ENCODE measurements at places on chromosomes 13 and 19.

DNA sequence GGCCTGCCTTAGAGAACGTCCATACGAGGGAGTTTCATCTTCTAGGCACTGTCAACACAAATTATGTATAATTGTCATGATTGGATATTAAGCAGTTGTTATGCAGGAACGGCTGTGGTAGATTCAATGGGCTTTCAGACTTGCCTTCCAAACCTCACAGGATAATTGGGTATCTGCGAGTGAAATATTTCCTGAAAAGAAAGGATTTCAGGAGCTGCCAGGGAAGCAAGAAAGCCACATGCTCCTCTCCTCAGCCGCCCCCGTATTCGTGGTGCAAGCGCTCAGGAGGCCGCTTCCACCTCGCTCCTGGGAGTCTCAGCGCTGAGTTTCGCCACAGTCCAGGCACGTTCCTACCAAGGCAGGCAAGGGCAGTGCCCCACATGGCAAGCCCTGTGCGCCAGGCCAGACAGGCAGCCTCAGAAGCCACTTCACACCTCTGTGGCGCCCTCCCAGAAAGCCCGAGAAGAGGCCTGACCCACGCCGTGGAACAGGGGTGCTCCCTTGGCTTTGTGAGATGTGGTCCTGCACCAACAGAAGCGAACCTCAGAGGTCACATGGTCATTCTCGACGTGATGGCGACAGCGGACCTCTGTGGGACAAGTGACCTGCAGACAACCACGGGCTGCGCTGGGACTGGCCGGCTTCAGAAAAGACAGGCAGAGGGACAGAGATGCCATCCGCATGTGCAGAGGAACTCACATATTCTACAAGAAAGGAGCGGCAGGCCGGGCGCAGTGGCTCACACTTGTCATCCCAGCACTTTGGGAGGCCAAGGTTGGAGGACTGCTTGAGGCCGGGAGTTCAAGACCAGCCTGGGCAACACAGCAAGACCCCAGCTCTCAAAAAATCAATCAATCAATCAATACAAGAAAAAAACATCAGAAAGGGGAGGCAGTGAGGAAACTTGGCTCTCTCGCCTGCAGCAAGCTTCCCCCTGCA is 41.4 kb downstream of the CEBPG start:
- DNase-seq, result no peak

DNA sequence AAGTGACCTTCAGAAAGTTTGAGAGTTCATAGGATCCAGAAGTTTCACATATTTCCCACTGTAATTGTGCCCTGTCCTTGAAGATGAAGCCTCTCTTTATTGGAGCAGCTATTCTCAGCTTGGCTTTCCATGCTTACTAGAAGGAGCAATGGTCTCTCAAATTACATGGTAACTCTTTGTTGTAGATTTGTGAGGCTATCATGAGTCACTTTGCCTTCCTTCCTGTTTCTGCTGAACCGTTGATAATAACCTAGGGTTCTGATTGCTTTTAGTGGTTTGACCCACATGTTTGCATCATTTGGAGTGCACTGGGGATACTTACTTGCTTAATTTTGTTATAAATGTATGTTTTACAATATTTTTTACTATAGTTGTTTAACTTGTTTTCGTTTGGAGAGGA is 772.9 kb upstream of the SLITRK6 start:
- no peak for DNase-seq

GRCh38 chr13:53064731-53065130 is 36.1 kb downstream of the OLFM4 start:
- no peak for DNase-seq

DNA sequence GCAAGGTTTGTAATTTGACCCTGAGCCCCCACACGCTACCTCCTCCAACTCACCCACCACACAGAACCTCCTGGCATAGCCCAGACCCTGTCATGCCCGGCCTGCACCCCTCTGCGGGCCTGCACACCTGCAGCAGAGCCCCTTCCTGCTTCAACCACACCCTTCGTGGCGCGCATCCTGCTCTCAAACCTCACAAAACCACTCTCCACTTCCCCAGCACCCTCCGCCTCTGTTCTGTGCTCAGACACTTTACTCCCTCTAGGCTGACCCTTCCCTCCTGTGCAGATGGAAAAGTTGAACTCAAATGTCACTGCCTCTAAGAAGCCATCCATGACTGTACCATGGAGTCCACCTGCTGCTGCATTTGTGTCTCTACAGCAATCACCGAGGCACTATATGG is 28.5 kb downstream of the FAAP24 start:
- DNase-seq, result peak; percentile 11

DNA sequence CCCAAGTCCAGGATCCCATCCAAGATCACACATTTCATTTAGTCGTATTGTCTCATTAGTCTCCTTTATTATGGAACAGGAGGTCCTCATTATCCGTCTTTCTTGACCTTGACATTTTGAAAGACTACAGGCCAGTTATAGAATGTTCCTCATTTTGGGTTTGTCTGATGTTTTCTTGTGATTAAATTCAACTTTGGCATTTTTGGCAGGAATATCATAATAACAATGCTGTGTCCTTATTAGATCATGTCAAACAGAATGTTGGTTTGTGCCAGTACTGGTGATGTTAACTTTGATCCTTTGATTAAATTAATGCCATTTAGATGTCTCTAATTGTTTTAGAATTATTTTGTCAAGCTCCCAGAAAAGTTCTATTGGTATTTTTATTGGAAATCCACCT is 106.5 kb upstream of the FRY start:
- DNase-seq, result no peak

DNA sequence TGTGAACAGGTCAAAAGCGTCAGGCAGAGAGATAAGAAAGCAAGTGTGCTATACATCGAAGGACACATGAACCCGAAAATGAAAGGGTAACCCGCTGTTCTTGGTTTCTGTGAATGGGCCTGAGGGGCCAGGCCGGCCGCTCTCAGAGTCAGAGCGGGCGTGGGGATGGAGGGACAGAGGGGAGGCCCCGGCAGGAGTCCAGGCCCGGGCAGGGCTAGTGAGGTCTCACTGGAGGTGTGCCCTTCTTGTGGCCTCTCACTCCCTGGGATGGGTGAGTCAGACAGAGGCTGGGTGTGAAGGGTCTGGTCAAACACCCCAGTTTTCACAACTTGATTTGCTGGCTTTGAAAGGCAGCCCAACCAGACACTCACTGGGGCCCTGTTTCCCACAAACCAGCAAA is 17.4 kb upstream of the NDUFS7 start:
- DNase-seq, result no peak

- DNase-seq, result no peak
Measured at GRCh38 chr13:96994017-96994857, at the start of gene OXGR1. Gene OXGR1 (minus strand): TSS chr13:96994476. CDS start chr13:96987759, 6,717 bp downstream.

DNA sequence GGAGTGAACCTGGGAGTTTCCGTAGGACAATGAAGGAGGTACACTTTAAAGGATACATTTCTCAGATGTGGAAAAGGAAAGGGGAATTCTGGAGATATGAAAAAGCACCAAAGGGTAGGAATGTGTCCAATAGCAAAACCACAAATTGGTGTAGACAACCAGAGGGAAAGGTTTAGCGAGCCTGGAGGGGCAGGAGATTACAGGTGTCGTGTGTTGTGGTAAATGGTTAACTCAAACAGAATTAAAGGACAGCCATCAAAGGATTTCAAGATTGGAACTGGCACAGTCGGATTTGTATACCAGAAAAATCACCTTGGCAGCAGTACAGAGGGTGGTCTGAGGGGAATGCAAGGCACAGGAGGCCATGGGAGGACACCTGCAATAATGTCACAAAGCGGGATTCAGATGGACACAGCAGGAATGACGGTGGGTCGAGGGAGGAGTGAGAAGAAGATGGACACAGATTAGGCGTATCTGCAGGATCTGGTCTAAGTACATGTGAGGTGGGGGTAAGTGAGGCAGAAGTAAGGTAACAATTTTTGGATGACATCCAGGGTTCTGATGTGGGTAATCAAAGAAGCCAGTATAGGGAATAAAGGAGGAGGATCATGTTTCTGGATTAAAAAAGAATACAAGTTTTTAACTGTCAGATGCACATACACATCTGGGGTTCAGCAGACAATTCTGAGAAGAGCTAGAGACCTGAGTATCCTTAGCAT is 361.6 kb downstream of the KLF12 start:
- DNase-seq, result no peak

GRCh38 chr13:77358001-77358400 is 31.1 kb upstream of the MYCBP2 start:
- no peak for DNase-seq

DNA sequence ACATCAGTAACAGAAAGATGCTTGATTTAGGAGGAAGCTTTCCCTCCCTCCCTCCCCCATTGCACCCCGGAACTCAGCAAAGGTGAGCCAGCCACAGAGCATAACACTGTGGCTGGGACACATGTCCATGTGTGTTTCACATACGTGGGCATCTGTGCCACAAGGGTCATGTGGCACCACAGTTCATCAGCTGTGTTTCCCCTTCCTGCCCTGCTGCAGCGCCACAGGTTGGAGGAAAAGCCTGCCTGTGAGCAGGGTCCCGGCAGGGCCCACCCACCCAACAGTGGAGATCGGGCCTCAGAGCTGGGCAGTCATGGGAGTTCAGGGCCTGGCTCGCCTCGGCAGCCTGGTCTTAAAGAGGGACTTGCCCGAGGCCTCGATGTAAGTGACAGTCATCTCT is 2.8 kb downstream of the ACP5 start:
- DNase-seq, result no peak

- peak; percentile 23 for DNase-seq
Measured at GRCh38 chr19:18098891-18099622, 1.5 kb downstream of the MAST3 start.

DNA sequence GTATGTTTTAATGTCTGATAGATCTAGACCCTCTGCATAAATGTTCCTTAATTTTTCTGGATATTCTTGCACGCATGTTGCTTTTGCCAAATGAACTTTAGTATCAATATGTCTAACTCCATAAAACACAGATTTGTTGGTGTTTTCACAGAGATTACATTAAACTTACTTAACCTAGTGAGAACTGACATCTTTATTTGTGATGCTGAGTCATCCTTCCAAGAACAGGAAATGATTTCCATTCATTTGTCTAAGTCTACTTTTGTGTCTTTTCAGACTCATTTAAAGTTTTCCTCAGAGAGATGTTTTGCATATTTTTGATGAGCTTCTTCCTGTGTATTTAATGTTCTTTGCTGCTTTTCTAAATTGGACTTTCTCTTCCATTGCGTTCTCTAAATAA is 184.0 kb downstream of the SLC7A1 start:
- DNase-seq, result no peak

DNA sequence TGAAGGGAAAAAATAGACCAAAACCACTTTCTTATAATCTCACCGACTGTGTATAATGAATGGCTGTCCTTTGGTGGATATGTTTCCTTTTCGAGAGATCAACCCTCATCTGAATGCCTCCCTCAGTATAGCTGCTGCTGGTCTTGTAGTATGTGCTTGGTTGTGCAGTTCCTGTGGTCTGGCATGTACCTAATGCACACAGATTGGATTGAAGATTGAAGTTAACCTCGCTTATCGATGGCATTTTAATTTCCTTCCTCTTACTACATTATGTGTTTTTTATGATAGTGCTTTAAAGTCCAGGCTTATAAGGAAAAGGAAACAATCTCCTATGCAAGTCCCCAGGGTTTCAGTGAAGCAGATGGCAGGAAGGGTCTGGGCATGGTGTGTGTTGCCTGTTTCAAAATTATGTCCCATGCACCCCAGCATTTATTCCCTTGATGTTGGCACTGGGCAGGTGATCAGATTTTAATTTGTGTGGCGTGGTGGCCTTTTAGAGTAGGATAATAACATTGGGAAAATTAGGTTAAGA is 334.1 kb downstream of the SHISA2 start:
- no peak for DNase-seq

DNA sequence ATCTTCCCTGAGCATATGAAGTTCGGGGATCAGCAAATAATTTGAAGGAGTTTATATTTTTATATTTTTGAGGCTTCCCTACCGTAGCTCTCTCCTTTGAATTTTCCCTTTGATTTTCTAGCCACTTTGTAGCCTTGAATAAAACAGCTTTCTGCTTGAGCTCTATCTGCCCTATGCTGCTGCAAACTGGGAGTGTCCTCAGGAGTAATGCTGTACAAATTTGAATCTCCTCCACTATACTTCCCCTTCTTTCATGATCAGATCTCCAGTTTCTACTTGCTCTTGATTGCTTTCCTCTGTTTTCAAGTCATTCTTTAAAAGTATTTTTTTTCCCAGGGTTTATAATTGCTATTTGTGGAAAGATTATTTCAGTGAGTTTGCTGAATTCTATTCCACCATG is 14.6 kb downstream of the PDS5B start:
- no peak for DNase-seq

DNA sequence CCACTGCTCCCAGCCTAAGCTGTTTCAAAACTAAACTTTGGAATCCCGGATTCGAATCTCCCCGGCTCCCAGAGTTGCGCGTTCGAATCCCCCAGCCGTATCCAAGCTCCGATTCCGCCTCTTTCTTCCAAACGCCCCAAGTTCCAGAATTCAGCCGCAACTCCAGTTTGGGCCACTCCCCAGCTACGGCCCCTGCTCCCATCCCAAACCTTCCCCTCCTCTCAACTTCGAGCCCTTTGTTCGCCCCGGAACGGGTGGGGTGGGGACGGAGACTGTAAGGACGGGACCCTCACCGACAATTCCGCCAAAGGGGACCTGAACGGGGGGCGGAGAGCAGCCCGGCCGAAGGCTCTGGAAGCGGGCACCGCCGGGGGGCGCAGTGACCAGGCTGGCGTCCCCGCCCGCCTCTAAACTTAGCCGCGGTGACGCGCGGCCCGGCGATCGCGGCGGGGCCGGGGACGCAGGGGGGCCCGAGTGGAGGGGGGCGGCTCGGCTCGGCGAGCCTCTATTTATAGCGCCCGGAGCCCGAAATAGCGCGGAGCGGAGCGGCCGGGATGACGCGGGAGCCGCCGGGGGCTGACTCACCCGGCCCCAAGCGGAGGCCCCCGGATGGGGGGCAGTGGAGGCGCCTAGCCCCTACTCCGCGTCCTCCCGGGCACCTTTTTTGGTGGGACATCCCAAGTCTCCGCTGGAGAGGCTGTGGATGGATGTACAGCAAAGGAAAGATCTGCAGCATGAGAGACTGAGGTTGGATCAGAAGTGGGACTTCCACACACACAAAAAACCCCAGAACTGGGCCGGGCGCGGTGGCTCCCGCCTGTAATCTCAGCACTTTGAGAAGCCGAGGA is 4.9 kb upstream of the ERCC1 start:
- DNase-seq, result no peak

DNA sequence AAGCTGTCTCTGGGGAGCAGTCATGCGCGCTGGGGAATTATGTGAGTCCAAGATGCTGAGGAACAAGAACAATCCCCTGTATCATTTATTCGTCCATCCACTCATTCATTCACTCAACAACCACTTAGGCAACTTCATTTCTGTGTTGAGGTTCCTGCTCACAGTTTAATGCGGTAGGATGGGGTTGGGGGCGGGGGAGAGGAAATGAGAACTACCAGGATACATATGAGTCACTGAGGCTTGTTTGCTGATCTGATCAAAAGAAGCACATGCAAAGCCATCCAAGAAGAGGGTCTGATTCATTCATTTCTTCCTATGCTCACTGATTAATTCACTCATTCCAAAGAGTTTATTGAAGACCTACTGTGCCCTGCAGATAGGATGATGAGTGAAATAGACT is 20.9 kb downstream of the ZNF536 start:
- no peak for DNase-seq

DNA sequence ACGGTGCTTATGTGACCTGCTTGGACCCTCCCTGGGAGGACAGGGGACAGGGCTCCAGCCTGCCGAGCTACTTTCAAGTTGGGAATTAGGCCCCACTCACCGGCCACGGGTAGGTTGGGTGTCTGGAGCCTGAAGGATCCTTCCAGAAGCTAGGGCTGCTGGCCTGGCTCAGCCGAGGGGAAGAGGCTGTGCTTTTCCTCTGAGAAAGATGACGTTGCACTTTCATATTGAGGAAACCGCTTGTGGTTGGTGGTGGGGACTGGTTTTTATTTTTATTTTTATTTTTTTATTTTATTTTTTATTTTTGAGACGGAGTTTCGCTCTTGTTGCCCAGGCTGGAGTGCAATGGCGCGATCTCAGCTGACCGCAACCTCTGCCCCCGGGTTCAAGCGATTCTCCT is at the start of gene TMEM150B:
TMEM150B (minus strand) TSS at position 170 of the 400 bp plus-strand sequence. CDS start 4,305 bp downstream, outside the sequence.
- no peak for DNase-seq
